ENCODE measurements at places on chromosomes 4 and X.

DNA sequence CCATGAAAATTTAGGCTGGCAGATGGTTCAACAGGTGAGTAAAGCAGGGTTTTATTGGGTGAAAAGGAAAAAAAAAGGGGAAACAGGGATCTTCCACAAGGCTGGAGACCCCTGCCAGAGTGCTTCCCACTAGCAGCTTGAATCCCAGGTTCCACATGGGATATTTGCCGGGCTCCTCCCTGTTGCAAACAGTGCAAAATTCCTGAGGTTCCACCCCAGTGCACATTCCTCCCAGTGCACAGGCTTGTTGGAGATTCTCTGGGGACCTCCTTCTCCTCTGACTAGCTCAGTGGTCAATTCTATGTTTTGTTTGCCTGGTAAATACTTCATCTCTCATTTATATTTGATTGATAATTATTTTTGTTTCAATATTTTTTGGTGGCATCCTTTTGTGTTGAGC is 66.4 kb upstream of the UGT2B15 start:
- no peak for DNase-seq

DNA sequence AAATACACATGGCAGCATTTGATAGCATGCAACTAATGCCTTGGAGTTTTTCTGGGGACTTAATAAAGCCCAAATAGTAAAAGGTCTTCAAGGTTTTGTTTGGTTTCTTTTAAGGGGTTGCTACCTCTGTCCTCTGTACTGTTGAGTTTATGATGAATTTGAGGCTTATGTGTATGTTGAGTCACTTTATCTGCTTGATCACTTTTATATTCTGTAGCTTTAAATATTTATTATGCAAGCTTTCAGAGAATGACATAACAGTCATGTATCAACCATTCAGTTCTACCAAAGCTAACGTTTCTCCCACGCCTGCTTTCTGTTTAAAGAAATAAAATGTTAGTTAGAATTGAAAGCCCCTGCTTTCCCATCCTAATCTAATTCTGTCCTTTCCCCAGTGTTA is 122.2 kb downstream of the NHS start:
- no peak for DNase-seq

DNA sequence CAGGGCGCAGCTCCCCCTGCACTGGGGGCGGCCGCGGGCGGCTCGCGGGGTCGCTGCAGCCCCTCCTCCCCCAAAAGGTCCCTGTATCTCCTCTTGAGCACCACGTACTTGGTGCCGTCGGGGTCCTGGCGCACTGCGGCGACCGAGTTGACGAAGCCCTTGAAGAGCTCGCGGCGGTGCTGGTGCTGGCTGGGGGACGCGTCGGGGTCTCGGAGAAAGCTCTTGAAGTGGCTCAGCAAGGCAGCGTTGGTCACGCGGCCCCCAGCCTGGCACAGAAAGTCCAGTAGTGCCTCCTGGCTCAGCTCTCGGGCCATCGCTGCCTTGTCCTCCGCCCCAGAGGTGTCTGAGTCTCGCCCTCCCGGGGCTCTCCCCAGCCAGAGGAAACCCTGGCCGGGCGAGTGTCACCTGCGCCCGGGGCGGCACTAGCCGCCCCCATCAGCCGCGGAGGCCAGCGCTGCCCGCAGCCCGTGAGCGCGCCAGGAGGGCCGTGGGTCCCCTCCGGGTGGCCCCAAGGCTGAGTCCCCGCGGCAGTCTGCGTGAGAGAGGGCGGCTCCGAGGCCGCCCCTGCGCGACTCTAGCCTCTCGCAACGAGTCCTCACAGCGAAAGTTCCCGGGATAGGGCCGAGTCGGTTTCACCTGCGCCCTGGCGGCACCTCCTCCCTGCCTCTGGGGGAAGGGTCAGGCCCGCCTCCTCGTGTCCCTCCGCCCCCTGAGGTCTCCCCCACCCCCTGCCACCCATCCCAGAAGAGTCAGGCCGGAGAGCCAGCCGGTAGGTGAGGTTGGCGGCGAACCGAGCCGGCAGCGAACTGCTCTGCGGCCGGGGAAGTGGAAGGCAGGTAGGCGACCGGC is at the start of gene SOWAHB:
SOWAHB (minus strand) TSS at position 609 of the 849 bp plus-strand sequence; CDS start at position 314, 295 bp downstream.
- no peak for DNase-seq

DNA sequence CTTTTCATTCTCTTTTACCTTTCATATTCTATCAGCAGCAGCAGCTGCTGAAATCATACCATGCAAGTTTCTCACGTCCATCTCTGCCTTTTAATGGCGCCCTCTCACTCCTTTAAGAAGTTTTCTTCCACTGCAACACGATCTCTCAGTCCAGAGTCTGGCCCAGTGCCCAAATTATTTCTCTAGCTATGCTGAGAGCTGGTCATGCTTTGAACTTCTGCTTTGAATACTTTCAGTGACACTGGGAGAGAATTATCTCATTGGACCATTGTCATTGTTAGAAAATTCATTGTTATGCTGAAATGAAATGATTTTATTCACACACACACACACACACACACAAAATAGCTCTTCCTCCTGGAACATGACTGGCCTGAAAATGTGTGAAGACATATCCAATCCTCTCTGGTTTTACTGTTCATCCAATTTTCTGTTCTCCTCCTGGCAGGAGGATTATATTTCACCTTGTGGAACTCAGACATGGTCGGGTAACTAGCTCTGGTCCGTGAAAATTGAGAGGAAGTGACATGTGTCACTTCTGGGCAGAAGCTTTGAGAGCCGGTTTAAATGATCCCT is 1.3 kb upstream of the PDHA1 start:
- DNase-seq, result no peak

GRCh38 chr4:89371614-89372013 is 64.0 kb upstream of the GPRIN3 start:
- DNase-seq, result no peak

DNA sequence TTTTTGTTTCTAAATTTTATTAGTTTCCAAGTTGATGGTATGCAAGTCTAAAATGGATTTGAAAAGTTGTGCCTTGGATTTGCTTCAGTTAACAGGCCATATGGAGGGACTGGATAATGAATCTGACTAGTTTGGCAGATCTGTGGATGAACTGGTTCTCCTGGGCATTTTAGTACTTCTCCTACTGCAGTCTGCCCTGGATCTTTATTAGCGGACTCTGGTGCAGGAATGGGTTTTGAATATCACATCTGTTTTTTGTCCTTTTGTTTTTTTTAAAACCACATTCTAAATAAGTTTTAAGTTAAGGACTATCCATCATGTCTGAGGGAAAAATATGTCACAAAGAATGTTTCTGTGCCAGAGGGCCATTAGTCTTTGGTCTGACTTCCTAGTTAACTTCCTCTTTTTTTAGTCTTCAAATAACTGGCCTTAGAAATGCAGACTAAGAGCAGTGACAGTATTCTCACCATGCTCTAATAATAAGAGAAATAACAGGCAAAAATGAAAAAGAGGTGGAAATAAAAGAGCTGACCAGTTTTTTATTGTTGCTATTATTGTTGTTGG is 13.9 kb upstream of the DCK start:
- DNase-seq, result no peak

DNA sequence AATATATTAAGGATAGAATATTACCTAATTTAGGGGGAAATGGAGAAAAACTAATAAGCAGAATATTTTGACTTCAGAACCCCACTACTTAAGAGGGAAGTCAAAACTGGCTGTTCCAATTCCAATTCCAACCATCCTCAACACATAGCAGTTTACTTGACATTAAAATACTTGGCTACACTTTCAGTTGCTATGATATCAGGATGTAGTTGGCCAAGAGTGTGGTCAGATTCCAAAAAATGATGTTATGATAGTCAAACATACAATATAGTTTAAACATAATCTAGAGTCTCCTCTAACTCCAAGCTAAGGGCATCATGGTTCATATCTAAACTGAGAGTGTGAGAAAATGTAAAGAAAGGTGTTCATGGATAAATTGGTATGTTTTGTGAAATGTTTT is 16.5 kb upstream of the SMIM14 start:
- no peak for DNase-seq

DNA sequence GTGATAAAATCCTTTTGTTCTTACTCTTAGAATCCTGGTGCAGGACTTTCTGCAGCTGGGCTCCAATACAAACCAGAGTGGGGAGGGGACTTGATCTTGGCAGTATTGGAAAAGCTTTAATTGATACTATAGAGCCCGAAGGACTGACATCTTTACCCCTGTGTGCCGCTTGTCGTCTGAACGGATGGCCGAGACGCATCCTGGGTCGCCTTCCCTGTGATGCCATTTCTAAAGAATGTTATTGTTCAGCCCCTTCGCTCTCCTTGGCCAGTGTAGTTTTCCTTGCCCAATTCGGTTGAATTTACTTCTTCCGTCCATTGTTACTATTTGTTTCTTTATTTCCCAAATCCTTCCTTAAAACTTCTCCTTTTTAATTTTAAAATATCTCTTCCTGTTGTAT is 80.9 kb downstream of the CLDN34 start:
- no peak for DNase-seq

DNA sequence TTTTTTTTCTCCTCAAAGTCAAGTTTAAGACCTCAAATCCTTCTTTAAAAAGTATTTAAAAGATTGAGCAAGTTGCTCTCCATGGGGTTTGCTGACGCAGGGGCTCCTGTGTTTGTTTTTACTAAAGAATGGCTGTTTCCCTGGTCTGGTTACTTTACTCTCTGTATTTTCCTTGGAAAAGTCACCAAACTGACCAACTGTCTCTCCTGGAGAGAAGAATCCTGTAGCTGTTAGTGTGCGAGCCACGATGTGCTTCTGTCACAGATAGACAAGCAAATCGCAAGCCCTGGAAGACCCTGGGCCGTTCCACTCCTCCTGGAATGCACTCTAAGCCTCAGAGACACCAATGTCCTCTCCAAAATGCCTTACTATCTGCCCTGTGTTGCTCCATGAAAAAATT is 212.1 kb downstream of the CHIC2 start:
- DNase-seq, result no peak

- no peak for DNase-seq
These were observed 7.3 kb downstream of the SHOX start for GRCh38 chrX:637660-638481.

DNA sequence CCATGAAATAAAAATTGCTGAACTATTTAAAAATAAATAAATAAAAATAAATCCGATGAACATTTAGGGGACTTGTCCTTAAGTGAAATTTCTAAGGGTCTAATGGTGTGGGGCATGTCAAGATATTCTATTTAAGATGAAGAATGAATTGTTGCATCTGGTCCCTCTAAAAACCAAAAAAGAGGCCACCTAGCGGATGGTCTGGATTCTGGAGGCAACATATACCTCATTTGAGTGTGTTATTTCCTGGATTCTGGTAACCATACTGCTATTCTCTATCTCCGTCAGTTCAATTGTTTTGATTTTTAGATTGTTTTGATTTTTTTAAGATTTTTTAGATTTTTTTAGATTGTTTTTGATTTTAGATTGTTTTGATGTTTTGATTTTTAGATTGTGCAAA is 28.3 kb downstream of the AGTR2 start:
- no peak for DNase-seq

GRCh38 chr4:79466621-79467020 is 58.6 kb upstream of the GK2 start:
- no peak for DNase-seq

- no peak for DNase-seq
These were observed 38.8 kb downstream of the TAPT1 start for GRCh38 chr4:16187455-16187854.

GRCh38 chrX:135213200-135213844 is 38.5 kb upstream of the ETDA start:
- no peak for DNase-seq

DNA sequence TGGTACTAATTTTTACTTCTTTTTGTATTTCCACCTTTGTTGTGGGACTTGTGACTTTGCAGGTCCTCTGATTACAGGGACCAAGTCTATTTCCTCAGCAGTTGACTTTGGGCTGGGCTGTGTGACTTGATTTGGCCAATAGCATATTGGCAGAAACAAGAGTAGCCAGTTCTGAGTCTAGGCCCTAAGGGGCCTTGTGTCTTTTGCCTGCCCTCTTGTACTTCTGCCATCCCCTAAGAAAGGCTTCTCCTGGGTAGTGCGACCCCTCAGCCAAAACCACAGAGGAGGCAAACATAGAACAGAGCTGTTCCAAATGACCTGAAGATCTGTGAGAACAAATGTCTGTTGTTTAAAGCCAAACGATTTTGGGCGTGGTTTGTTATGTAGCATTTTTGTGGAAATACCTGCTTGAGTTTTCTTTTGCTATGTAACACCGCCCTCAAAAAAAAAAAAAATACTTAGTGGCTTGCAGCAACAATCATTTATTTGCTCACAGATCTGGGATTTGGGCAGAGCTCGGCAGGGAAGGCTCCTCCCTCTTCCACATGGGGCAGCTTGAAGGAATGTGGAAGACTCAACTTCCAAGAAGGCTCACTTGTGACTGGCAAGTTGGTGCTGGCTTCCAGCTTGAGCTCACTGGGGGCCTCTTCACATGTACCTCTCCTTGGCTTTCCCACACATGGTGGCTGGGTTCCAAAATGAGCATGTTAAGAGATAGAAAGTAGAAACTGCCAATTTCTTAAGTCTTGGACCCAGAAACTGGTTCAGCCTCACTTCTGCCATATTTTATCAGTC is 423.0 kb upstream of the CNKSR2 start:
- no peak for DNase-seq

DNA sequence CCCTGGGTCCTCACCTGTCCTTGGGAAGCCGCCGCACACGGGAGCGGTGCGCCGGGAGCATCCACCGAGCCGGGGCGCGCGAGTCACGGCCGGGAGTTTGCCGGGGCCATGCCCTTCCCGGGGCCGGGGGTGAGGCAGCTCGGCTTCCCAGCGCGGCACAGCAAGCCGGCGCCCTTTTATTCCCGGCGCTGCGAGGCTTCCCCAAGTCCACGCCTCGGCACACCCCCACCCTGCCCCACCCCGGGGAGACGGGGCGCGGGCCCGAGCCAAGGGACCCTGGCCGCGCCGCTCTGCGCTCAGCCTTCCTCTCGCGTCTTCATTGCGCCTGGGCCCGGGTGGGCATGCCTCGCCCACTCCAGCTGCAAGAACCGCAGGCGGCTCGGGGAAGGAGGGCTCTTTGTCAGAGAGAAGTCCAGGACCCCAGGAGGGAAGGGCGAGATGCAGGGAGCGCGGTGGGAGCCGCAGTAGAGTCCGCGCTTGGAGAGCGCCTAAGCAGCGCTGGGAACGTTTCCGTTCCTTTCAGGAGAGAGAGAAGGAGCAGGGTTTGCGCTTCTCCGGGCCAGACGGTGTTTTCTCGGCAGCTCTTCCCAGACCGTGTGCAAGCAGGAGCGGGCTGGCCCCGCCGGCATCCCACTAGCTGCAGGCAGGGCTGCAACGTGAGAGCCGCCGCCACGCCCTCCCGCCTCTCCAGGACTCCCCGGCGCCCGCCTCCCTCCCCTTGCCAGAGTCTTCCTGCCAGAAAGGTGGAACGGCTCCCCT is at the start of gene MXRA5:
MXRA5 (minus strand) TSS at position 152 of the 759 bp plus-strand sequence. CDS start 2,819 bp downstream, outside the sequence.
- DNase-seq, result no peak

GRCh38 chrX:2514131-2514530 is 13.4 kb upstream of the DHRSX start:
- no peak for DNase-seq

- DNase-seq, result no peak
These were observed 22.0 kb downstream of the RGS12 start for GRCh38 chr4:3314706-3315260.

GRCh38 chr4:188175288-188175687 is 36.0 kb downstream of the TRIML1 start:
- DNase-seq, result no peak

- no peak for DNase-seq
These were observed 68.0 kb downstream of the ACOX3 start for GRCh38 chr4:8372506-8372905.
